ENCODE measurements at places on chromosomes 4 and X.

DNA sequence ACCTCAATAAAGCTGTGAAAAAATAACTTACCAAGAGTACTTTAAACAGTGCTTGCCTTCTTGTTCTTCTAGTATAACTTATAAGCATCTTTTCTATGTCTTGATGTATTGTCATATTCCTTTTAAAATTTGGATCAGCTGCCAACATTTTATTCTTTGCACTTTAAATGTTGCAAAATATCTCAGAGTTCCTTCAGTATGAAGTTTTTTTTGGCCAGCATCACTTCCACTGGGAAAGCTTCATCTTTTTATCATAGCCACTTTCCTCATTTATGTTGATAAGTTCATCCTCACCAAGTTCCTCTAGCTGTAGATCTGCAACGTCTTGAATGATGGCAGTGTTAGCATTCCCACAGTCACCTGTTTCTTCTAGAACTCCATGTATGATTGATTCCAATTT lies 24.2 kb downstream of the CXorf58 start:
- DNase-seq = no peak

- no peak for DNase-seq
Observed at GRCh38 chr4:152045807-152046571, 285.2 kb upstream of the GATB start.

GRCh38 chrX:70720721-70721120 lies 187.8 kb downstream of the TEX11 start:
- no peak for DNase-seq

- DNase-seq = no peak
Observed at GRCh38 chrX:50097071-50097470, 103.7 kb downstream of the AKAP4 start.

DNA sequence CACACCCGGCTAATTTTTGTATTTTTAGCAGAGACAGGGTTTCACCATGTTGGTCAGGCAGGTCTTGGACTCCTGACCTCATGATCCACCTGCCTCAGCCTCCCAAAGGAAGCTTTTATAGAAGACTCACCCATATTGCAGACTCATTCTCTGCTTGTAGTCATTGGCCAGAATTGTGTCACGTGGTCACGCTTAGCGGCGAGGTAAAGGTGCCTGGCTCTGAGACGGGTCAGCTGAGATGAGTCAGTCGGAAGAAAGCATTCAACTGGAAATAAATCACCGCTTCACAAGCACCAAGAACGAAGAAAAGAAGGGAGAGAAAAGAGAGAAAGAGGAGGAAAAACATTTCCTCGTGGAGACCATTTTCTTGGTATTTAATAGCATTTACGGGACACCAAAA lies 218.8 kb upstream of the NOCT start:
- no peak for DNase-seq

DNA sequence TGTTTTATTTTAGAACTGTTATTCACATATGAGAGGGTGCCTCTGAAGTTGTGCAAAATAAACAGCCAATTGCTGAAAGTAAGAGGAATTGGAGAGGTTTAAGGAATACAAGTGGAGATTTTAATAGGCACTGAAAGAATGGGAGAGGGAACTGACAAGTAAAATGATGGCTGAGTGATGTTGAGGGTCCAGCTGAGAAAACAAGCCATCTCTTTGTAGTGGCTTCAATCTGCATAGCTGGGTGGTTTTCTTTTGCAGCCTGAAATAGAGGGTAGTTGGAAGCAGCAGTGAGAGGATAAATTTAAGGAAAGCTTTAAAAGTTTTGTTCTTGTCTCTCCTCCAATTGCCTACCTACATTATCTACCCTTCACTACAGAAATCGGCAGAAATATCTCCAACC lies 106.7 kb upstream of the DGKK start:
- no peak for DNase-seq

- DNase-seq = no peak
Observed at GRCh38 chr4:123588631-123589241, 192.1 kb downstream of the SPRY1 start.

DNA sequence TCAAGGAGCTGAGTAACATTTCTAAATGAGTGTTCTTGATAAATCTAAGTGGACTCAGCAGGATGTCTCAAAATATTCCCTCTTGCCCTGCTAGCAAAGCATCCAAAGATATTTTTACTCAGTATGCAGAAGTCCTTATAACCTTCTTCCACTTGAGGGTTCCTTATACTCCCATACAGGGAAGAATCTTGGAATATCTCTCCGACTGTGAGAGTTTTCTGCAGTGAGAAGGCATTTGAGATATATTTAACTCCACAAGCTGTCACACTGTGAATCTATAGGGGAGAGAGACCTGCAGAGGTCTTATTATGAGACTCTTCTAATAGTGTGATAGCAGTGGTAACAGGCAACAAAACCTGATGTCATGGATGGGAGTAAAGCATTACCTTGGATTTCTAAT lies 1034.5 kb upstream of the PABPC4L start:
- no peak for DNase-seq

GRCh38 chrX:24515447-24515846 lies 50.4 kb downstream of the PDK3 start:
- no peak for DNase-seq

- no peak for DNase-seq
Observed at GRCh38 chrX:100645106-100645505, 1.1 kb downstream of the SRPX2 start.

DNA sequence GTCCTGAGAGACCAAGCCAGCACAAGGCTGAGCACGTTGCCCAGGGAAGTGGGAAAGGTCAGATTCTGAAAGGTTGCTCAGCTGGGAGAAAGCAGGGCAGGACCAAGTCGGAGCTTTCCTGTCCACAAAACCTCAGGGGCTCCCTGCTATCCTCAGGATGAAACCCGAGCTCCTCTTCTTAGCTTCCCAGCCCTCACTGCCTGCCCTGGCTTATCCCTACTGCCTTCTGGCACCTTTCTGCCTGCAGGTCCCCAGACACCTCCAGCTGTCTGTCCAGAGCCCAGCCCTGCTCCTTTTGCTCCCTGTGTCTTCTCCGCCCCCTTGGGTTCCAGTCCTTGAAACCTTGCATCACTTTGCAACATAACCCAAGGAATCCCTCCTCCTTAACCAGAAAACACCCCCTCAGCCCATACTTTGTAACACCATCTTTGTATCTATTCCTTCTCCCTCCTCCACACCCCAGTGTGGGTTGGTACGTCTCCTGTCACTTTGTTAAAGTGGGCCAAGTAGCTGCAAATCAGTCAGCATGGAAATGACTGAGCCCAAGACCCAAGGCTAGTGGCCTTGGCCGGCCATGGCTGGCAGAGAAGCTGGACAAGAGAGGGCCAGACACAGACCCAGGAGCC lies 20.0 kb upstream of the PRRG3 start:
- no peak for DNase-seq

GRCh38 chr4:25929298-25929686 lies 15.3 kb downstream of the SMIM20 start:
- DNase-seq = no peak
